CD8-positive, alpha-beta memory T cell (primary cell): ENCODE measurements at places on chromosomes 16 and 17.

DNA sequence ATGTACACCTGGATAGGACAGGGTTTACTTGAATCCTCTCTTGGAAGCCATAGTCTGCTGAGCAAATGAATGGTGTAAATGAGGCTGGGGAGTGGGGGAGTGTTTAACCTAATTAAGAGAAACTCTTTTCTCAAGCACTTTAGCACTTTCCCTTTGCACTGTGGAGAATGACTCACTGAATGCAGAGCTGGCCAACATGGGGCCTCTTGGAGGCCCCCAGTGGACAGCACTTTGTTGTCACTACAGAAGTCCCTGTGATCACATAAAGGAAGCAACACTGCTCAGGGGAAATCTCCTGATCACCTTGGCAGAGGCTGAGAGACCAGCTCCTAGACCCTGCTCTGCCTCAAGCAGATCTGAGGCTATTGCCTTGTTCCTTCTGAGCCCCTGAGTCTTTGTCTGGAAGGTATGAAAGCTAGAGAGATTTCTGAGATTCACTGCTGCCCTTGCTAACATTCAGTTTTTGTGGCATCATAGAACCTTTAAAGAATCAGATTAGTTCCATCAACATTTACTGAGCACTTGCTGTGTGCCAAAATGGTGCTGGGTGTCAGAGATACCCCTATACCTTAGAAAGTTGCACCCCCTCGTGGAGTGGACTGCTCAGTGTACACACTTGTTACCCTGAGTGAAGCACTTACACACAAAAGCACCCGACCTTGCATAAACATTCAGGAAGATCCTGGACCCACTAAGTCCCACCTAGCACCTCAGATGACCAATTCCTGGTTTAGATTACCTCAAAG lies 230.1 kb upstream of the CCL2 start:
- no peak for DNase-seq

DNA sequence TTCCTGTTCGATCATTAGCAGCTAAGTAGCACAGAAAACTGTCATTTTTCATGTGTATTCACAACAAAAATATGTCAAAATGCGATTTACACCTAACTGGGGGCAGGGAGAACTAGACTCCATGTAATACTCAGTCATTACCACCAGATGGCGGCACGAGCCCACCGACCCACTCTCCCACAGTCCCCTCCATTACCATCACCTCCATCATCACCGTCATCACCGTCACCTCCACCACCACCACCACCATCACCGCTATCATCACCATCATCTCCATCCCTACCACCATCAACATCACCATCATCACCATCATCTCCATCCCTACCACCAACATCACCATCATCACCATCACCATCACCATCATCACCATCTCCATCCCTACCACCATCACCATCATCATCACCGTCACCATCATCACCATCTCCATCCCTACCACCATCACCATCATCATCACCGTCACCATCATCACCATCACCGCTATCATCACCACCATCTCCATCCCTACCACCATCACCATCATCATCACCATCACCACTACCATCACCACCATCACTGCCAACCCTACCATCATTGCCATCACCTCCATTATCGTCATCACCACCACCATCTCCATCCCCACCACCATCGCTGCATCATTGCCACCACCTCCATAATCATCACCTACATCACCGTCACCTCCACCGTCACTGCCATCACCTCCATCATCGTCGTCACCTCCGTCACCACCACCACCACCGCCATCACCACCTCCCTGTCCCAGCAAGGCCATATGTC lies 14.4 kb downstream of the NDUFAF8 start:
- peak; percentile 31 for DNase-seq

GRCh38 chr17:76327696-76328095 lies 19.6 kb upstream of the QRICH2 start:
- DNase-seq = no peak

DNA sequence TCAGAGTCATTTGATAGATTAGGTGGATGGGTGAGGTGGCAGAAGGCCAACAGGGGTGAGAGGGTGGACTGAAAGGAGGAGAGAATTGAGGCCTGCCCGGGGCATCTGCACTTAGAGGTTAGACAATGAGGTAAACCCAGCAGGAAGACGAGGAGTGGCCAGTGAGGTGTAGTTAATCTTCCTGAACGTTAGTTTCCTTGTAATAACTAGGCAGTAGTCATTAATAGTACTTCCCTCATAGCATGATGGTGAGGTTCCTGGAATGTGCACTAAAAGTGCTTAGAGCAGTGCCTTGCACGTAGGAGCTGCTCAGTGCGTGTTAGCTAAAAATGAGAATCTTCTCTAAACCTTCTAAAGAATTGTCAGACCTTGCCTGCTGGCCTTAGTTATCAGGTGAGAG lies 13.5 kb upstream of the KSR1 start:
- no peak for DNase-seq

GRCh38 chr17:17119533-17119932 lies 77.3 kb downstream of the MPRIP start:
- peak; percentile 56 for DNase-seq

DNA sequence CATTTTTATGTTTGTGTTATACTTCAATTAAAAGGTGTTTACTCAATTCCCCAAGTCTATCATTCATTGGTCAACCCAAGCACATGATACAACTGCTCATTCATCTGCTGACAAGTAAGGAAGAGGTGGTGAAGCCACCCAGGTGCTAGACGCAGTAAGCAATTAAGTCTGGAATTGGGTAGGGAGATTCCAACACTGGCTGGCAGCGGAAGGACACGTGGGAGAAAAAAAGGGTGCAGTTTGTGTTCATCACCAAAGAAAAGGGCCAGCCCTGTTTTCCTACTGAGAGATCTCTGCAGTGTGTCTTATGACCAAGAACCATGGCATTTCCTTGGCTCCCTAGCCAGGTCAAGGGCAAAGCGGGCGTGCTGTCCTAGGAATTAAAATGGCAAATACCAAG lies 11.8 kb upstream of the ZNF23 start:
- DNase-seq = no peak

- DNase-seq = no peak
Observed at GRCh38 chr17:78986649-78987328, 7.1 kb upstream of the LGALS3BP start.

DNA sequence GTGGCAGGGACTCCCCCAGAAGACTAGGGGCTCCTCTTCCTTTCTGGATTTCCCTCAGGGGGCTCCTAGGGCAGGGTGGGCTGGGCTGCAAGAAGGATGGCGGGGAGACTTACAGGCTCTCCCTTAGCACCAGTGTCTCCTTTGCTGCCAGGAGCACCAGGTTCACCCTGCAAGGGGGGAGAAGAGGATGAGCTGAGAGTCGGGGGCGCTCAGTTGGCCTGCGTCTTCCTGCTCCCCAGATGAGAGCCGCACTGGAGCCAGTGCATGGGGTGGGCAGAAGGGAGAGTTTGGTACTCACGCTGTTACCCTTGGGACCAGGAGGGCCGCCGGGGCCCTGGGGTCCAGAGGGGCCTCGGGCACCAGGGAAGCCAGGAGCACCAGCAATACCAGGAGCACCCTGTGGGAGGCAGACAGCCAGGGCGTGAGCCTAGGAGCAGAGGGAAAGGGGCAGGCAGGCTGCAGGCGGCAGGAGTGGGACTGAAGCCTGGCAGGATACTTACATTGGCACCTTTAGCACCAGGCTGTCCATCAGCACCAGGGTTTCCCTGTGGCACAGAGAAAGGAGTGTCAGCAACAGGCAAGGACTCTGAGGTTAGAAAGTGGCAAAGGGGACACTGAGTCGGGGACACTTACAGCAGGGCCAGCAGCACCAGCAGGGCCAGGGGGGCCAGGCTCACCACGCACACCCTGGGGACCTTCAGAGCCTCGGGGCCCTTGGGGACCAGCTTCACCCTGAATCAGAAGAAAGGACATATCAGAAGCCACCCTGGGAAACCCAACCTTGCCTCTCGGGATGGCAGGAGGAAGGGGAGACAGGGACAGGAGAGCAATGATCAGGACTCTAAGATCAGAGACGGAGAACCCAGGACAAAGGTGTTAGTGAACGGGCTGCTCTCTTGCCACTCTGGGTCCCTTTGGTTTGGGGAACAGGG lies 6.2 kb downstream of the COL1A1 start:
- no peak for DNase-seq

DNA sequence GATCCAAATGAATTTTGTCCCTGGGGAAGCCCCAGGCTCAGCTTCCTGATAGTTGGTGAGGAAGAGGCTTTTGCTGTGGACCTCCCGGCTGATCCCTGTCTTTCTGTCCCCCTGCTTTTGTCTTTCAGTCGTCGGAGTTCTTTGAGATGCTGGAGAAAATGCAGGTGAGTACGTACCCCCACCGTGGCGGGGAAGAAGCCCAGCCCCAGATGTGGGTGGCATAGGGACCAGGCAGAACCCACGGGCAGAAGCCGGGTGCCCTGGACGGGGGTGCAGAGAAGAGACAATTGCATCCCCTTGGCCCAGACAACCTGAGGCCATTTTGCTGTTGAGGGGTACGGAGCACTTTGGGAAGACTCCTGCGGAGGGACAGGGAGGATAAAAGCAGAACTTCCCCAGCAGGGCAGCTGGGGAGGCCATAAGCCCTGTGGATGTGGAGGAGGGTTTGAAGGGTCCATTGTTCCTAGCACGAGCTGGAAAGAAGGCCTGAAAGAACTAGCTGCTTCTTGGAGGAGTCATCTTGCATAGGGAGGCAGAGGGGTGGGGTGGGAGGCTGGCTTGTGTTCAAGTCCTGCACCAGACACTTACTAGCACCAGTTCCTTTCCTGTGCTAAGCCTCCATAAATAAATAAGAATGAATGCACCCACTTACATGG lies 105.6 kb downstream of the OR1D5 start:
- no peak for DNase-seq

- no peak for DNase-seq
Observed at GRCh38 chr16:86249631-86250030, 260.7 kb upstream of the FOXF1 start.

GRCh38 chr16:3716831-3717234 lies 491 bp downstream of the TRAP1 start:
- DNase-seq = peak; percentile 9

- no peak for DNase-seq
Observed at GRCh38 chr16:12758670-12759558, 44.8 kb downstream of the CPPED1 start.

- no peak for DNase-seq
Observed at GRCh38 chr17:35700150-35700549, 31.3 kb upstream of the RASL10B start.

DNA sequence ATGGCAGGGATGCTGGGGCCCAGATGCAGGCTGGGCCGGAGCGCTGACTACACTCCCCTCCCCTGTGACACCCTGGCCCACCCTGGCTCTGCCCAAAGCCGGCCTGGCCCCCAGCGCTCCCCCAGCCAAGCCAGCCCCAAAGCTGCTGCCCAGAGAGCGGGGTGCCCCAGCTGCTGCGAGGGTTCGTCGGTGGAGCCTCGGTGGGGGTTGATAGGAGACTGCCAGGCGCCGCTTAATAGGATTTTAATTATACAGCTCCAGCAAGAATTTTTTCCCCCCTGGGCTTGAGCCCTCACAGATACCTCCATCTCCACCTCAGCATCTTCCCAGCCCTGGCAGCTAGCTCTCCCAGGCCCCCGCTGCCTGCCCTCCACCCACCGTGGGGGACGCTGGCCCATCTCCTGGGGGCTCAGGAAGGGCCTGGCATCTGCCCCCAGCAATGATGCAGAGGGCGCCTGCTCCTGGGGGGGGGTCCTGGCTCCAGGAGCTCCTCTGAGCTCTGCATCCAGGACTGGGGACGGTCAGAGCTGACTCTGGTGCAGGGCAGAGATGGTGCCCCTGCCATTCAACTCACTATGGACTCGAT lies 36.8 kb upstream of the DLX4 start:
- DNase-seq = no peak

GRCh38 chr16:84361546-84361945 lies 6.8 kb upstream of the ATP2C2 start:
- no peak for DNase-seq

DNA sequence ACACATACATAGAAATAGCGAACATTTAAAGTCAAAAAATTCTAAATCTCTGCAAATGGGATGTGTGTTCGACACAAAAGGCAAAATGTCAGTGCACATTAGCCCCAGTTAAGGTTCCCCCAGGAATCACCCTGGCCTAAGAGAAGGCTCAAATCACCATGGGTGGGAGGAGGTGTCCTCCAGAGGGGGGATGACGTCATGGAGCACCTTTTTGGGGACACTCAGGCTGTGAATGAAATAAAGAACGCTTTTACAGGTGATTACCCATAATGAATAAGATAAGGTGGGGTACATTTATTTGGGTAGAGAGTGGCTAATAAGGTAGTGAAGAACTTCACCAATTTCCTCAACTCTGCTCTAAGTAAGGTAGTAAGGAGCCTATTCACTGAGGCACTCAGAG lies 26.4 kb downstream of the WNT3 start:
- no peak for DNase-seq

- DNase-seq = no peak
Observed at GRCh38 chr16:67299269-67299668, 19.9 kb downstream of the PLEKHG4 start.

DNA sequence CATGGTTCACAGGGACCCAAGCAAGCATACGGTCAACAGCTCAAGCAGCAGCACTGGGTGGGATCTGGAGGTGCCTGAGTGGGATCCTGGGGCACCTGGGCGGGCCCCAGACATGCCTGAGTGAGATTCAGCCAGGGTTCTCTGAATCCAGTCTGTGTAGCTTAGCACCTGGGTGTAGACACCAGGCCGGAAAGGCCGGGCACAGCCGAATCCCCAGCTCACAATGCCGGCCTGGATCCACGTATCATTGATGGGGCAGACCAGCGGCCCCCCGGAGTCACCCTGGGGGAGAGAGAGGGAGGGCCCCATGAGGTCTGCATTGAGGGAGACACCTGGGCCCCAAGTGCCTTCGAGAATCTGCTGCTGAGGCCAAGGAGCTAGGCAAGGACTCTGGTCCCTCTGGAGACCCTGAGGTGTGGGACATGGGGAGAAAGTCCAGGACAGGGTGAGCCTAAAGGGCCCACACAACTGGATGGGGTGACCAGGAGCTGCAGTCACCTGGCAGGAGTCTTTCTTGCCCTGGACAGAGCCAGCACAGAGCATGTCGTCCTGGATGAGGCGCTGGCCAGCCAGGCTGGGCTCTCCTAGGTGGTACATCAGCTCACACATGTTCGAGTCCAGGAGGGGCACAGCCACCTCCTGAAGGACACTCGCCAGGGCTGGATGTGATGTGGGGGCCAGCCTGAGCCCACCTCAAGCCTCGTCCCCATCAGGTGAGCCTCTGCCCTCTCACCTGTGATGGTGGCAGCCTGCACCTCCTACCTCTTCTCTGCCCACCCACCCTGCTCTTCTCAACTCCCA lies 9.7 kb downstream of the ZG16B start:
- peak; percentile 38 for DNase-seq

DNA sequence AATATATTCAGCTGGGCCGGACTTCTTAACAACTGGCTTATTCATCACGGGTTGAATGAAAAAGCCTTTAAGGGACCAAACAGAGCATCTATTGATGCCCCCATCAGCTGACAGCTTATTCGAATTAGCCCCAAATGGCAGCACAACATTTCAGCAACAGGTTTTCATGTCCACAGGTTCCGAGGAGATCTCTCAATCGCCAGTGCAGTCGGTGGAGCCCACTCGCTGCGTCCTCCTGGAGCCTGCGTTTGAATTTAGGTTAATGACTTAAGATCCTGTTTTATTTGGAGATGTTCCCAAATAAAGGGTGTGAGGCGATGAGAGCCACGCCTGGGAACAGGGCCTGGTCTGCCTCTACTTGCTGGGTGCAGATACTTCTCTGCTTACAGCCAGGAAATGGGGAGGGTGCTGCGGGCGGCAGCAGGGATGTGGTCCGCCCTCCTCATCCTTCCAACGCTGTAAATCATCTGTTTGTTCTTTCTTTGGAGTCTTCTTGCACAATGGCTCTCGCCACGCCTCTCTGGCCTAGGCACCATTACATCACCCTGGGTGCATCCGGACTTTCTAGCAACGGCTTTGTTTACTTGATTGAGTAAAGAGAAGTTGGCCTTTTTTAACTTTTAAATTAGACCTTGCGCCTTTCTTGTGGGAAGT lies 22.6 kb downstream of the NDE1 start:
- DNase-seq = peak; percentile 79
